ENCODE measurements at places on chromosomes 7 and 10.
A peak's percentile ranks its signal among the peaks of the same experiment; 100 is the strongest.

DNA sequence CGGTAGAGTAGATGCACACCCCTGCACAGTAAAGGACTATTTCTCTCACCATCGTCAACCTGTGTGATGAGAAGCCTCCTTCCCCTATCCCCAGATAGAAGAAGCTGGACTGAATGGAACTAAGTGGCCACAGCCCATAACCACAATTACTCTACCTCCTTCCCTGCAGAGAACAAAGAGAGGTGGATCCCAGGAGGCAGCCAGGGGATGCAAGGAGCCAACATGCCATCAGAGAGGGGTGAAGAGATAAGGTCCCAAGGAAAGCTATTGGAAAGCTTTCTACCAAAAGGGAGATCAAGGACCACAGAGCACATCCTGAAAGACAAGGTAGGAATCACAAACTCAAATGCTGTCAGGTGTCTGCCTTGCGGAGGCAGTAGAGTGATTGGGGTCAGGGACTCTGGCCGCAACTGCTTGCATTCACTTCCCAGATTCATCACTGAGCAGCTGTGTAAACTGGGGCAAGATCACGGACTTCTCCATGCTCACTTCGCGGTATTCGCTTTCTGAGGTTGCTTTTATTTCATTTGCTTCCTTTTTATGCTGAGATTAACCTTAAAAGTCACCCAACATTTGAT, 81.6 kb upstream of the MYO3A start:
- DNase-seq = no peak

DNA sequence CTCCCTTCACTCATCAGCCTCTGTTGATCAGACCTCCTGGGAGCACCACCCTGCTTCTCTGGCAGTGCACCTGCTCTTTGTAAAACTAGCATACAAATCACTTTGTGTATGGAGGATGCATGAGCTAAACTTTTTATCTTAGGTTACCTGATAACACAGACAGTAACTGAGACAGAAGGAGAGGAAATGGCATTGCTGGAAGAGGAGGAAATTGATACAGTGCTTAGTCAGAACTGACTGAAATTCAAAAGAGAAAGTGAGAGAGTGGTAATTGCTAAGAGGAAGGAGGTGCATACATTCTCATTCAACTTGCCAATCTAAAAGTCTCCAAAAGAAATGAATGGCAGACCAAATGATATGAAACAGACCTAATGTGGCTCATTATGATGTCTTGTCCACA, 1120.7 kb downstream of the GATA3 start:
- no peak for DNase-seq

DNA sequence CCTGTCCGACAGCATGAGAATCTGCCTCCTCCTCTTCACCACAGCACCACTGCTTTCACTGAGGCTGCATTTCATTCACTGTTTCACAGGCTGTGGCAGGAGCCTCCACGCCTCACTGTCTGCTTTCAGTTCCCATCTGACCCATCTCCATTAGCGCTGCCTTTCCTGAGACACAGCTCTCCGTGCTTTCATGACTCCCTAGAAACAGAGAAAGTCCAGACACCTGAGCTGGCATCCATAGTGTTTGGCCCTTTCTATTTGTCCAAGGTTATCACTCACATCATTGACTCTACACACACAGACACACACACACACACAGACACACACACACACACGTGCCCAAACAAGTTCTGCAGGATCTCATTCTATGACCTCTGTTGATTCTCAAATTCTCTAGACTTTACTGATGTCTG, 5.2 kb downstream of the LGI1 start:
- DNase-seq = no peak

GRCh38 chr10:43851030-43851429, 202.3 kb upstream of the ZNF32 start:
- no peak for DNase-seq

DNA sequence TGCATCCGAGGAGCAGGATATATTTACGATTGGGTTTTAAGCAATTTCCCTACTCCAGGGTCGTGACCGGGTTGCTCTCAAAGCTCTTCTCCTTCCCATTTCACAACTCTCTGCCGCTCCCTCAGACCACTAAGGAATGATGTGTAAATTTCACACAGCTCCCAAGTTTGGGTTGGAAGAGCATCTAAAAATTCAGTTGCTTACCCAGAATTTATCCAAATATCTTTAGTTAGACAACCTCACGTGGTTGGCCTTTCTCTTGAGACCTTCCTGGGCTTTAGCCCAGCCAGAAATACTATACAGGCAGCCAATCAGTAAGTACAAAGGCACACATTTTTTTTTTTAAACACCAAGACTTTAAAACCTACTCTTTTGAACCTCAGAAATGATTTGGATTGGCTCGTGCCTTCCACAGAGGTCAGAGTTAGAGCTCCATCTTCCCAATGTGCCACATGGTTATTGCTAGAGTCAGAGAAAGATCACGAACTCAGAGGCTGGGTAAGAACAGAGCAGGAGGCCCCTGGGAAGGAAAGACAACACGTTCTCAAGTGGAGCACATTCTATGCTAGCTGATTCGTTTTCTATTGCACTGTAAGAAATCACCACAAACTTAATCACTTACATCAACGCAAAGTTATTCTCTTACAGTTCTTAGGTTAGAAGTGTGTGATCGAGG, 335.4 kb upstream of the MGMT start:
- DNase-seq = no peak

- DNase-seq = no peak
These were observed 400.0 kb downstream of the PHF14 start for GRCh38 chr7:11373546-11374142.

DNA sequence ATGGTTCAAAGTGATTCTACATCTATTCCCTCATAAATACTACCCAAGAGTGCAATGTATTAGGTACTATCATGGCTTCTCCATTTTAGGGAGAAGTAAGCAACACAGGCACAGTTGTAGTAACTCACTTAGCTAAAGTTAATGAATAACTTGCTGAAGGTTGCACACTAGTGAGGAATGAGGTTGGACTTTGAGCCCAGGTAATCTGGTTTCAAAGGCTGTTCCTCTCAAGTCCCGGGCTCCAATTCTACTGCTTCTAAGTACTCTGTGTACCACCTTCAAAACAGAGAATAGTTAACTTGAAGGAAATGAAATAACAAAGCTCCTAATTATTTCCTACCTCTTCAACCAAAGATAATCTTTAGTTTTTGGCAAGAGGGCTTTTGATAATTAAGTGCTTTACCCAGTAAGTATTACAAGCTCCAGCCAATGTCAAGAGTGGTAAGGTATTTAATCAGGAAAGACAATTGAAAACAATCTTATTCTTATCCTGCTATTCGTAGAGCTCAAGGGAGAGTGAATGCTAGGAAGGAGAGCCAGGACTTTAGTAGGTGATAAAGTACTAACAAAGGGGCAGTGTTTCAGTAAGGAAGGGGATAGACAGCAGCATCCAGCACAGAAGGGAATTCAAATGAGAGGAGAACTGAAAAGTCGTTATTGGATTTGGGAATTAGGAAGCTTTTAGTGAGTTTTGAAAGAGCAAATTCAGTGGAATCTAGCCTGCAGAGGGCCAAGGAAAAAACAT, 158.2 kb upstream of the PTPRZ1 start:
- DNase-seq = no peak

- DNase-seq = peak; percentile 89
These were observed 59.1 kb downstream of the ZNF365 start for GRCh38 chr10:62433181-62433692.

DNA sequence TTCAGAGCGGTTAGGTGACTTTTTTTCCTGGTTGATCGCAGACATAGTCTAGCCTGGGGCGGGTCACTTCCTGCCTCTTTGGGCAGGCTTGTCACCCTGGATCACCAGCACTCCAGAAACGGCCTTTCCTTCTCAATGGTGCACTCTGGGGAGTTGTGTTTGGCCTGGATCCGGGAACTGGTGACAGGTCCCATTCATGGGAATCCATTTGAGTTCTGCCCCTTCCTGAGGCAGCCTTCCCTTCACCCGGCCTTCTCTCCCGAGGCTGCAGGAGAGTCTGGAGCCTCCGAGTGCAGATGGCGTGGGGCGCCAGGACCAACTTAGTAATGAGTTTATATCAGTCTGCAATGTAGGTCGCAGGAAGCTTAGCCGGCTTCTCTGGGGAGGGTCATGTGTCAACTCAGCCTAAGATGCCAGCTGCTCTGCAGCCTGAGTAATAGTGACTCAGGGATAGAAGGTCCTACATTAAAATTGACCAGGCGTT, 54.2 kb downstream of the TACR2 start:
- DNase-seq = no peak

- DNase-seq = no peak
These were observed 599.0 kb downstream of the TYW1 start for GRCh38 chr7:67595431-67596180.

DNA sequence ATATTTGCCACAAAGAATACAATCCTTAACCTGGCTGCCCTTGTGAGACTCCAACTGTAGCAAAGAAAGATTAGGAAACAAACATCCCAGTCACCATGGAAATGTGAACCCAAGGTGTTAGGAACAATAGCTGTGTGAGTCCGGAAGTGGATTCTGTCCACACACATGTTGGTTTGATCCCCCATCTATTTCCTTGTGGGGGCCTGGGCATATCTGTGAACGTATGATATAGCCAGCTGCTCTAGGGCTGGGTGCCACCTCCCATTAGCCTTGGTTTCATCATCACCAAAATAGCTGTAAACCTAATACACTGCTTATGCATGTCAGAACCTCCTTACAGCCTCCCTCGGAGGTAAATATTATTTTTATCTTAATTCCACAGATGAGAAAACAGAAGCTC, 26.4 kb downstream of the GRK5 start:
- no peak for DNase-seq

GRCh38 chr7:32357535-32358277, 132.5 kb downstream of the LSM5 start:
- DNase-seq = no peak

Data from lower leg skin (tissue), 4 donors.